ENCODE measurements at places on chromosomes 1 and 21.

GRCh38 chr1:25675729-25676476, 59.3 kb downstream of the MAN1C1 start:
- DNase-seq, result no peak

DNA sequence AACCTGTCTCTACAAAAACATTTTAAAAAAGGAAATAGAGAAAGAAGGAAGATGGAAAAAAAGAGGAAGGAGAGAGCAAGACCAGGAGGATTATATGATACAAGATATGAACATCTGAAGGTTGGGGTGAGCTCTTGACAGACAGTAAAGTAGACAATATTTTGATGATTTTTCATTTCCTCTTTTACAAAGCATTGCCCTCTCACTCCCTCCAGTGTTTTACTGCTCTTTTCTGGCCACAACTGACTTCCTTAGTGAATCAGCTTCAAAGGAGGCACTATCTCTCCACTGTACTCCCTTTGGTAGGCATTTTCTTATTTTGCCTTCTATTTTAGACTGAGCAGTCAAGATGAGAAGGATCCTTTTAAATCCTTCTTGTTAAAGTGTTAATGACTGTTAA, 296.7 kb downstream of the KCTD3 start:
- DNase-seq, result no peak

DNA sequence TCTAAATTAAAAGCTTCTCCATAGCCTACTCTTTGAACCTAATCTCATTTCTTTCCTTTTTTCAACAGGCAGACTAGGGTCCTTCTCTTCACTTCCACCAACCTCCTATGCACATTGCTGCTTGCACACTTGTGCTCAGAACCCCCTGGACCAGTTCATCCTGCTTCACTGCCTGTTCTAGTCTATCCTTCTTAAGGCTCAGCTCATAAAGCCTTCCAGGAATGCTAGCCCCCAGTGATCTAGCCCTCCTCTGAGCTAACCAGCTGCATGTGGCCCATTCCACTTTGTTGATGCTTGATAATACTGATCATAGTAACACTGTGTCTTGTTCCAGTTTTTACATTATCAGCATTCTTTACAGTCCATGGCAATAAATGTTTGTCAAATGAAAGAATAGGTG, 22.9 kb upstream of the PHGDH start:
- DNase-seq, result no peak

GRCh38 chr1:208242941-208243526, 1.1 kb downstream of the PLXNA2 start:
- DNase-seq, result no peak

GRCh38 chr21:34612056-34612455, 2.9 kb downstream of the RCAN1 start:
- DNase-seq, result no peak

DNA sequence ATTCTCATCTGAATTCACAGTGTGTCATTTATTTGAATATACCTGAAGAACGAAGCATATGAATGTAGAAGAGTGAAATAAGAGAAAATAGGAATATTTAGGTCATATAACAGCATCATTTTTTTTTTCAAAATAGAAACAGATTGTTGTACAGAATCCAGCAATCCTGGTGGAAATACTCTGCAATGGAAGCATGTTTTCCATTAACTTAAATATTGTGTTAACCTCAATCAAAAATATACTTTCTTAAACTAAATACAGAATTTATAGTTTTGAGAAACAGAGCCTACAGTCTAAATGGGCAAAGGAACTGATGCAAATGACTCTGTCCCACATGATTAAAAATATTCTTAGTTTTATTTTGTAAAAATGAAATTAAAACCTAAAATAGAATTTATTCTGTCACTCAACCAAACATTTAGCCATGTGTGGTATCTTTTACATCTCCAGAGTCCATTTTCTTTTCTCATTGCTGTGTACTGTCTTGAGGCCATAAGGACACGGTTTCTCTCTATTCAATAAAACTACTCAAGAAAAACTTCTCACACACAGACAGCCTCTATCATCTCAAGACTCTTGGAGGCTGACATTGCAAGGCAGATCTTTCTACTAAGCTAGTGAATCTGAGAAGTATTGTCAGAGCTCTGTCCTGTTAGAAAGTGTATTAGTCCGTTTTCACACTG, 322.6 kb downstream of the LTN1 start:
- no peak for DNase-seq

GRCh38 chr1:55217226-55217986, 2.2 kb upstream of the USP24 start:
- peak; percentile 89 for DNase-seq

GRCh38 chr1:161787355-161787754, 21.2 kb downstream of the ATF6 start:
- no peak for DNase-seq

DNA sequence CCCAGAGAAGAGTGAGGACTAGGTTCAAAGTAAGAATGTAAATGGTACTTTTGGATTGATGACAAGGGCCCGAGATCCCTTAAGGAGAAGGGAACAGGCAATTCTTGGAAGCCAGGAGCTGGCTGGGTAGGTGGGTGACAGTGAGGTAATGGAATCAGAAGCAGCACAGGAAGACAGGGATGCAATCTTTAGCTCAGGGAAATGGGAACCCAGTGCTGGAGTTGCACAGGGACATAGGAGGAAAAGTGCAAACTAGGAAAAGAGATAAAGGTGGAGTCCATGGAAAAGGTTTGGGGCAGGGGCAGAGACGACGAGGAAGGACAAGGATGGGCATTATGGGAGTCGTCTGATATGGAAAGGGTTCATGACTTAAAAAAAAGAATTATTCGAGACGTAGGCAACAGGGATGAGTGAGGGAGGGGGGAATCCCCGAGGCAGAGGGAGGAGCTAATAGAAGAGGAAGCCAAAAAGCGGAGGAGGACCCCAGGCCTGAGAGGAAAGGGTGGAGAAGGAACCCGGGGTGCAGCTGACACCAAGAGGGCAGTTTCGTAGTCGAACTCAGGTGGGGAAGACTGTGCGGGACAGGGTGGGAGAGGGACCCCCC, 495 bp downstream of the PI4KB start:
- DNase-seq, result peak; percentile 83

- peak; percentile 42 for DNase-seq
These were observed 64.8 kb downstream of the SLX9 start for GRCh38 chr21:45004481-45005247.

GRCh38 chr1:79497193-79497773, 490.8 kb upstream of the ADGRL4 start:
- DNase-seq, result peak; percentile 25

DNA sequence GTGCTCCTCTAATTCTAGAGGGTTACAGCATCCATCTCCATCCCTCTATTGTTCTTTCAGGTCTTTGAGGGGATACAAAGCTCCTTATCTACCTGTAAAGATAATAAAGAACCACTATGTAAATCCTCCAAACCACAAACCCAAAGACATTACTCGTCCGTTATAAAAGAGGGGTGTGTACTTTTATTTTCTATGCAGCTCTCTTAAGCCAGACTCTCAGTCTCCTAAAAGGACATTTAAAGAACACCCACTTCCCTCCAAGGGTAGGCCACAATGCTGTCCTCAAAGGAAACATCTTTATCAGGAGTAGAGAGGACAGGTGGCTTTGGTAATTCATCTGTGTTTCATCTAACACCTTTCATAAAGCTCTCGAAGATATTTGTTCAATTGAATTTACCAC, 67.9 kb upstream of the DYNLT5 start:
- no peak for DNase-seq

DNA sequence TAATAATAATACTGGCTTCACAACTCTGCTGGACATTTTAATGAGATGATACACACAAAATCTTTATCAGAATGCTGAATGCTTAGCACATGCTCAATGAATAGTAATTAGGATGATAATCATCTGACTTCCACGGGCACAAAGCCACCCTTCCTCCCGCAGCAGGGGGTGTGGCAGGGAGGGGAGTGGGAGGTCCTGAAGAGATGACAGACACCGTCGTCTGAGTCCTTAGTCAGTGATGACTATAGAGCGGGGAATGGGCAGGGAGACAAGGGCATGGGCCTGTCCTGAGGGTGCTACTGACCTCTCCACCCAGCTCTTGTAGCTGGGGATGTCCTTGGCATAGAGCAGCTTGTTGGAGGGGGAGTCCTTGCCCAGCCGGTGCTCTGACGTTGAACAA, 117.6 kb upstream of the CD34 start:
- no peak for DNase-seq

DNA sequence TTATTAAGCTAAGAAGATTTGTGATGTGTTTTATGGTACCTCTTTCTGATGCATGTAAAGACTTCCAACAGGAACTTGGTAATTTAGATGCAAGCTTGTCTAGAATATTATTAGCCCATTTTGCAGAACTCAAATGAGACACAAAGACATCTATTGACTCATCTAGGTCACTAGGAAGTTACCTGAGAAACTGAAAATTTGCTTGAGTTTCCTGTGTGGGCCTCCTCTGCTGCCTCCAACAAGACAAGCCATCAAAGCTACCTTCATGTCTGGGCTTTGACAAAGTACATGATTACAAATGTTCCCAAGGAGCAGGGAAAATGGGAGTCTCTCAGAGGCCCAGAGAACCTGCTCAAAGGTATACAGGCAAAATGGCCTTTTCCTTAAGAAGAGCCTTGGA, 5.6 kb downstream of the RUNX1 start:
- DNase-seq, result no peak

GRCh38 chr1:190147616-190148015, 330.0 kb downstream of the BRINP3 start:
- DNase-seq, result no peak

- peak; percentile 20 for DNase-seq
These were observed 23.8 kb upstream of the CENPF start for GRCh38 chr1:214579183-214579582.

DNA sequence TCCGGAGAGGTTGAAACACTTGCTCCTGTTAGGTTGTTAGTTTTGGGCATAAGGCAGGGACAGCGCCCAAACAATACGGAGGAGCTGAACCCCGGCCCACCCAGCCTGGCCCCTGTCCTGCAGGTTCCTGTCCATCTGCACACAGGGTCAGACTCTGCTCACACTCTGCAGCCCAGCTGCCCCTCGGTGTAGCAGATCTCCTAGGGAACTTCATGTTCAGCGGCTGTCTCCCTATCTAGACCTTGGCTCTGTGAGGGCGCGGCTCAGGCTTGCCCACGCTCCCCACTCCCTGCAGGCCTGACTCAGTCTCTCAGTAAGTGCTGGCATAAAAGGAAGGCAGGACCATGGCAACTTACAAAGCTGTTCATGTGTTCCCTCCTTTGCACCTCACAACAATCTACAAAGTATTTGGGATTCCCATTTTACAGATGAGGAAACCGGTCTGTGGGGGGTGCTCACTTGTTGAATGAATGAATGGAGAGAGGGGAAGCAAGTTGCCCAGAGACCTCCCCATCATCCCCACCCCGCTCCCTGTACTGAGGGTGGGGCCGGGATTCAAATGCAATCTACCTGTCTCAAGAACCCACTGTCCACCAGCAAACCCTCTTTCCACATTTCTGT, 26.2 kb downstream of the ACOT11 start:
- DNase-seq, result no peak

- DNase-seq, result peak; percentile 82
These were observed 686 bp downstream of the MIIP start for GRCh38 chr1:12019858-12020509.

- DNase-seq, result no peak
These were observed 76.6 kb upstream of the EFHD2 start for GRCh38 chr1:15332952-15333715.

GRCh38 chr1:76198452-76198851, 123.9 kb downstream of the ST6GALNAC3 start:
- DNase-seq, result no peak

DNA sequence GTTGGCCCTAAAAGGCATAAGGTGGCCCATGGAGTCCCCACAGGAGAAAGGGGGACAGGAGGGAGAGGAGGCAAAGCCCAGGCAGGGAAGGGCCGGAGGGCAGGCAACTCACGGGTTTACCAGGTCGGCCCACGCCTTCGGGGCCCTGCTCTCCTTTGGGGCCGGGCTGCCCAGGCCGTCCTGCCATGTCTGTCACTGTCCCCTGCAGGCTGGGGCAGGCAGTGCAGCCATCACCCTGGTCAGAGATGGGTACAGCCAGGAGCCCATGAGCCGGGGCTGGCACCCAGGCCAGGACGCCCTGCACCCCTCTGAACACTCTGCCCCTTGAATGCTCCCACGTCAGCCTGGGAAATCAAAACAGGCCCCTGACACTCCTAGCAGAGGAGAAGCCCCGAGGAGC, 19.8 kb downstream of the COL16A1 start:
- peak; percentile 16 for DNase-seq

DNA sequence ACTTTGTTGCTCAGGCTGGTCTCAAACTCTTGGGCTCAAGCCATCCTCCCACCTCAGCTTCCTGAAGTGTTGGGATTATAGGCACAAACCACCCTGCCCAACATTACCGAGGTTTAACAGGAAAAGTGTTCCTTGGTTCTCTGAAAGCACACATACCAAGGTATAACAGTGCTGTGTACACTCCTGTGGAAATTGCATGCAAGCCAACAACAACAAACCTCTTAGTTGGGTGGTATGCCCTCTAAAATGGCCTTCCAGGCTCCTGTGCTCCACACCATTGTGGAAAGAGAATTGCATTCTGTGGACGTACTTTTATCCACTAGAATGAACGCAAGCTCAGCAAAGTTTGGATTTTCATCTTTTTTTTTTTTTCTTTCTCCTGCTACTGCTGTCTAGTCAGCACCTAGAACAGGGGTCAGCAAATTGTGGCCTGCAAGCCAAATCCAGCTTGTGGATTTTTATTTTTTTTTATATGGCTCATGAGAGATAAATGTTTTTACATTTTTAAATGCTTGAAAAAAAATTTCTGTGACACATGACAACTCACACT, 192.2 kb upstream of the TNR start:
- no peak for DNase-seq

- DNase-seq, result no peak
These were observed 67.7 kb upstream of the AJAP1 start for GRCh38 chr1:4586611-4587160.

GRCh38 chr1:172727956-172728603, 69.2 kb downstream of the FASLG start:
- peak; percentile 54 for DNase-seq

GRCh38 chr1:78047106-78047505, 1.3 kb downstream of the GIPC2 start:
- no peak for DNase-seq

- DNase-seq, result no peak
These were observed 682.4 kb upstream of the ADGRL4 start for GRCh38 chr1:79688932-79689331.

GRCh38 chr1:154434346-154435085, 29.4 kb downstream of the IL6R start:
- DNase-seq, result no peak

Measured in HL-60 (cell line).